ENCODE measurements at places on chromosomes 2 and 18.

DNA sequence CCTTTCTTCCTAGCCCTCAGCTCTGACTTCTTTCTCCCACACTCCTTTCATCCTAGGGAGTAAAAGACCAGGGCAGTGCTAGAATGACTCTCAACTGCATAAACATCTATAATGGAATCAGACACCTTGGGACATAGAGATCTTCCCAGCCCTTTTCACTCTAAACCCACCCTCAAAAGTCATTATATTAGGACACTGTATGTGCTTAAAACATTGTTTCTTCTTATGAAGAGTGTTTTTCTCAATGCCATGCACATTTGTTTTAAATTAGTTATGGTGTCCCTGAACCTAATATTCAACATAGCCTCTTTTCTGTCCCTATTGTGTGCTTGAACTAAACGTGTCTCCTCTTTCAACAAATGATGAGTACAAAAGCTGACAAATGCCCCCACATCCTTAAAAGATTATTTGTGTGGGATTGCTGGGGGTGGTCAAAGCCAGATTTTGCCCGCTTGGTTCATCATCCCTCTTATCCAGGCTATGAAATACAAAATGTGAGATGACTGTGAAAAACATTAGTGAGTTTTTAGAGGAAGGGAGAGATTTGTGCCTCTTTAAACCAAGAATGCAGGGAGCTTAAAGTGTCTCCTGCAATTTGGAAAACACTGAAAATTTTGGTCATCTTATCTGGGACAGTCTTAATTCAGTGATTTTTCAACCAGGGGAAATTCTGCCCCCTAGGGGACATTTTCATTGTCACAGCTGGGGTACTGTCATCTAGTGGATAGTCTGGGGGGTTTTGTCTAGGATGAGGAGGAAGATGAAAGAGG, 29.0 kb downstream of the SERPINB5 start:
- DNase-seq = no peak

DNA sequence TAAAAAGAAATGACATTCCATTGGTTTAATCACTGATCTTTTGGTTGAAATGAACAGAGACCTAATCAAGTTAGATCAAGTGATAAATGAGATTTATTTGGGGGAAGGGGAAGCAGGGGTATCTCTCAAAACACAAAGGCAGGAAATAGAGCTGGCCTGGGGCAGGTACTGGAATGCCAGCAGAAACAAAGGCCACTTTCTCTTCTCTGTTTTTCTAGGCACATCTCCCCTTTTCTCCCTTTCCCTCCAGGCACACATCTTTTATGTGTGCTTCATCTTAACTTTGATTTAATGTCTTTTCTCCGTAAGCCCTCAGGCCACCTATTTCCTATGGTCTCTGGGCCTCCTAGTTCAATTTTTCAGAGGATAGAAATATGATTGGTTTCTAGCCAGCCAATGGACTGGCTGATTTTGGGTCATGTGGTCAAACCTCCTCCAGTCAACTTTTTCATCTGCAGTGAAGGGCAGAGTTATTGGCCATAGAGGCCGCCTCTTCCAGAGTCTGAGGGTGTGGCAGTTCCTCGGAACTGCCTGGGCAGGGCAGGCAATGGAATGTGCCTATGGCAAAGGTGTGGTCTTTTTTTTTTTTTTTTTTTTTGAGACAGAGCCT, 58.9 kb upstream of the FAM136A start:
- no peak for DNase-seq

- DNase-seq = no peak
Measured at GRCh38 chr2:63837036-63837594, 4.6 kb upstream of the UGP2 start.

DNA sequence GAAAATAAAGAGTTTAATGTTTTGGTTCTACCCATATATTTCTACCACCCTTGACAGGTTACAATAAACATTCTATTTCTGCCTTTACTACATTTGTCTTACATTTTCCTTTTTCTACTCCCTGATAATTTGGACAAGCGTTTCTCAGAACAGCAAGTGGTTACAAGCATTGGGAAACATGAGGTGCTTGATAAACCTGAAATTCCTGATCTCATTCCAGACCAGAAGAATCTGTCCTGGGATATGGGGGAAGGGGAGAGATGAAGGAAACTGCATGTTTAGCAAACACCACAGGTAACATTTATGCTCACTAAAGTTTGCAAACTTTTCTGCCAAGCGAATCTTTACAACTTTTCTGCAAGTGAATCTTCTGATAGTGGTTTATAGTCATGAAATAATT, 28.3 kb upstream of the DSC1 start:
- DNase-seq = no peak

- DNase-seq = no peak
Measured at GRCh38 chr2:239943991-239944631, 81.0 kb downstream of the NDUFA10 start.

GRCh38 chr2:105581555-105581944, 163.2 kb upstream of the NCK2 start:
- DNase-seq = no peak

DNA sequence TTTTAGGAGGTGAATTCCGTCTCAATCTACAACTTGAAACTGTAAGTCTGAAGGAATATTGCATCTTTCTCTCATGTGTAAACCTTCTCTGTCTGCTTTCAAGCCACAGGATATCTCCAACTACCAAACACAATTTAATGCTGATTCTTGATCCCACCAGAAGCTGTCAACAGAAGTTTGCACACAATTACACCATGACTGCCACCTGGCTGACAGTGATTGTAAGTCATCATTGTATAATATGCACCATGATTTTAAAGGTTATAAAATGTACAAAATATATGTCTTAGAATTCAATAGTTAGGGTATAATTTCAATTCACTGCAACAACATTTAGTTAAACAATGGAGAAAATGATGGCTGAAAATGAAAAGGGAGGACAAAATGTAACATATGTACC, 18.4 kb downstream of the PREPL start:
- DNase-seq = no peak

DNA sequence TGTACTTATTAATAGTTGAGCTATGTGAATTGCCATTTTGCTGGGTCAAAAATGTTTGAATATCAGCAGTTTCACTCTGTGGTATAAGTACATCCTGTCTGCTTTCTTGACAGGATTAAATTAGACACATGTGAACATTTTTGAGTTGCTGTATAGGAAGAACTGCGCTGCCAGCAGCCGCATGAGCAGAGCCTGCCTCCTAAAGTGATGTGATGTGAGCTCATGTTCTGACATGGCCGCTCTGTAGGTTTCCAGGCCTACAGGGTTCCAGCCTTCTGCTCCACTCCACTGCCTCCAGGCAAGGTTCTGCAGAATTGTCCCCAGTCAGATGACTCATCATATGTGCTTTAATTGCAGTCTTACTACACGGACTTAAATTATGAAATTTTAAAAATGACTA, 119.7 kb upstream of the NFATC1 start:
- DNase-seq = no peak

- DNase-seq = peak; percentile 30
Measured at GRCh38 chr2:190119257-190119656, 56.7 kb upstream of the MSTN start.
